HepG2 (cell line): ENCODE measurements at places on chromosomes 2 and 18.
A peak's percentile ranks its signal among the peaks of the same experiment; 100 is the strongest.

GRCh38 chr2:164972216-164972615, 16.9 kb upstream of the SLC38A11 start:
- DNase-seq = no peak

GRCh38 chr18:55875371-55875901, 287.4 kb upstream of the TCF4 start:
- DNase-seq = no peak

GRCh38 chr2:189534854-189535832, 45.4 kb downstream of the SLC40A1 start:
- DNase-seq = peak; percentile 53

GRCh38 chr2:30613001-30613400, 166.0 kb downstream of the LCLAT1 start:
- no peak for DNase-seq

DNA sequence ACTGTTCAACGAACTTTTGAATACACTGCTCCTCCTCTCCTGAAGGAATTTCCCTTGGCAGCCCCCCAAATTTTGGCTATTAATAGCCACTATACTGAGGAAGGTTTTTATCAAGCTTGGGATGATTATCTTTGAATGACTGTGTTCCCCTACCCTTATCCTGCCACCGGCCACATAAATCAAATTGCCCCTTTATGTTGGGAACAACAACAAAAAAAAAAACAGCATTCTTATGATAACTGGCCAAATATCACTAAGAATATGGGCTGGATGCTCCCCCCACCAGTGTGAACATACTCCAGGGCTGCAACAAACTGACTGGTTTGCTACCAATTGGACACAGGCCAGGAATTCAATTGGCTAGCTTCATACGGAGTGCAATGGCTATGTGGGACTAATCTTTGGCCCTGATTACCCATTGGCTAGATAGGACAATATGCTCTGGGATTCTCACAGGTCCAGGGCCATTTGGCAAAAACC, 20.6 kb downstream of the DUSP11 start:
- DNase-seq = no peak

DNA sequence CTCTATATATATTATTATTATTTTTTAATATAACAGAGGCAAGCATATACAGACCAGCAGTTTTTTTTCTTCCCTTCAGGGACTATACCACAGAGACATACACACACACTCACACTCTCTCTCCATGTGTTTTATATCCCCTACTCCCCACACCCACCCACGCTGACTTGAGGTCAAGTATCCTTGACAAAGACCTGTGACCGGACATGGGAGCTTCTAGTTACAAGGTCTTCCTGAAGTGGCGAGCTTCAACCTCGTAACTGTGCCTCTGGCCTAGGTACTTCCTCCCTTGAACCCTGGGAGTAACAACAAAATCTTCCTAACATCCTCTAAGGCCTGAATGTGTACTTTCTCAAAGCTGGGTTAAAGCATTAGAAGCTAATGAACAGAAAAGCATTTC, 52.5 kb downstream of the POLR1A start:
- no peak for DNase-seq

GRCh38 chr2:215531284-215531683, 95.4 kb upstream of the FN1 start:
- DNase-seq = no peak

DNA sequence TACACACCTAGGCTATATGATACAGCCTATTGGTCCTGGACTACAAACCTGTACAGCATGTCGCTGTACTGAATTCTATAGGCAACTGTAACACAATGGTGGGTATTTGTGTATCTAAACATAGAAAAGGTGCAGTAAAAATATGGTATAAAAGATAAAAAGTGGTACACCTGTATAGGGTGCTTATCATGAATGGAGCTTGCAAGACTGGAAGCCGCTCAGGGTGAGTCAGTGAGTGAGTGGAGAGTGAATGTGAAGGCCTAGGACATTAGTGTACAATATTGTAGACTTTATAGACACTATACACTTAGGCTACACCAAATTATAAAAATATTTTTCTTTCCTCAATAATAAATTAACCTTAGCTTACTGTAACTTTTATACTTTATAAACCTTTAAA, 41.8 kb downstream of the RASGRP3 start:
- DNase-seq = no peak

DNA sequence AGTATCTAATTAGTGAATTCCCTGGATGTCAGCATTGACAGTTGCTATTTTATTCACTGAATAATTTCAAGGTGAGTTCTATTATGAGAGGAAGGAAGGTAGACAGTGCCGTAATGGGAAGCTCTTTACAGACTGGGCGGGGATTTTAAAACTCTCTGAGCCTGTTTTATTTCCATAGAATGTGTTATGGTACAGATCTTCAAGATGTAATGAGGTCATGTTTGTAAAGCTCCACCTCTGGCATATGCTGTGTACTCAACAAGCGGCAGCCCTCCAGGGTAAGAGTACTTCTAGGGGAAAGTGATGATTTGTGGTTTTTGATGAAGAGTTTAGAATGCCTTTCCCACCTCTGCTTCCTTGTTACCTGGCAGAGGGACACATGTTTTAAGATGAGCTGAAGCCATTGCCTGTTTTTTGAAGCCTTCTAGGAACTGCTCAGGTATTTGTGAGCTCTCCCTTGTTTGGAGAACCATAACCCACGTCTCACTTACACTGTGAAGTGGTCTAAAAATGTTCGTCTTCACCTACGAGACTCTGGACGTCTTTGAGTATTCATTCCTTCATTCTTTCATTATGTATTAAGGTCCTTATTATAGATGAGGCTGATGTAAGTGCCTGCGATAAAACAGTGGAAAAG, 251.2 kb downstream of the PTGR3 start:
- no peak for DNase-seq

DNA sequence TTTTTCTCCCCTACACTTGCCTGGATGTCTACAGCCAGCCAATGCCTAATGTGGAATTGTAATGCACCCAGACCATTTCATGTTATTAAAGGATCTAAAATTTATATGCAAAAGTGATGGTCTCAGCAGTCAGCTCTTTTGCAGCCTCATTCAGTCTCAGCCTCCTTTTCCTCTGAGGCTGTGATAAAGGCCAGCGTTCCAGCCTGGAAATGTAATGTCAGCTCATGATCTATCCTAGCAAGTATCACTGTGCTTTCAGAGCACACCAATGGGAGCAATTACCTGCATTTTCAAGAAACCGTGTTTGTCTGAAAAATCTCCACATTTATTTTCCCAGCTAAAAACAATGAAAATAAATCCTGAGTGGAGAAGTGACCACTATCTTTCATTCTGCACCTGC, 274.6 kb downstream of the CDH20 start:
- DNase-seq = no peak

GRCh38 chr2:147588191-147588590, 256.6 kb upstream of the ACVR2A start:
- no peak for DNase-seq

DNA sequence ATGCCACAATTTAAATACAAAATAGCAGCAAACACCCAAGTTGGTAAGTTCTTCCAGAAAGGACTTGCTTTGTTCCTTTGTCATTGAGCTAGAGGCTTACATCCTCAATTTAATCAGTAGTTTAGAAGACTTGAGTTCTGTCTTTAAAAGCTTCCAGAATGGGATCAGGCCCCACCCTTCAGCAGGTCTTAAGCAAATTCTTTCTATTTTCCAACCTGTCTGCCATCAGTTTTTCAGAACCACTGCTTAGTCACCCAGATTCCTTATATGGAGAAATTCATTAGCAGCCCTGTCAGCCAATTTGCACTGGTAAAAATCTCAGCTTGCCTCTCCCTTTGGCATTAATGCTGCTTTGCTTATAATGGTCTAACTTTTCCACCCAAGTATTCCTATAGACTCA, 263.6 kb upstream of the HNMT start:
- no peak for DNase-seq

DNA sequence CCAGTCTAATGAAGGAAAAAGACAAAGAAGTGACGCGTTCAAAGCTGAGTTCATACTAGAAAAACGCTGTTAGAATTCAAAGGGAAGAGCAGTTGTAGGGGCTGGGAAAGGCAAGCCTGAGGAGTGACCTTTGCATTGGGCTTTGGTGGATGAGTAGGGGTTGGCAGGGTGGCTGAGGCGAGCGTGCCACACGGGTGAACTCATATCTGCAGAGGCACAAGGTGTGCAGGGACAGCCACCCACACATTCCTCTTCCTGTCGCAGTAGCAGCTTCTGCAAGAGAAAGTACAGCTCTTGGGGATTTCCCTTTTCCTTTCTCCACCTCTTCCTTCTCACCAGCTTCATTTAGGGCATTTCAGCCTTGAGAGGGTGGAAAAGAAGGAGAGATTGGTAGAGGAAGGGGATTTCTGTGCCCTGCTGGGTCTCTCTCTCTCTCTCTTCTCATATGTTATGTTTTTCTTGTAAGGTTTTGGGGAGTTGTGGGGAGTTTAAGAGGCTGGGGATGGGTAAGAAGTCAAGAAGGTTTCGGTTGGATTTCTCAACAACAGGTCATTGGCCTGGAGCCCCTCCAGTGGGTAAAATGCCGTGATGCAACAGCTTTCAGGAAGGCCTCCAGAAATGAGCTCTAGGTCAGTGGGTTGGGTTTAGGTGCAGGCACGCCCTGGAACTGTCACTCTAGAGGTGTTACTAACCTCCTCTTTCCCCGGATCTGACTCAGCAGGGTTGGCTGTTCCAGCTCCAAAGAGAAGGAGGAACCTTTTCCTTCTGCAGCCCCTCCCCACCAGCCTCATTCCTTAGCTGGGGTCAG, 40.1 kb downstream of the ODC1 start:
- DNase-seq = peak; percentile 84

- no peak for DNase-seq
Measured at GRCh38 chr2:105732955-105733607, 11.6 kb upstream of the NCK2 start.
